ENCODE measurements at places on chromosomes 16 and 17. TPM values are rescaled to one million over a fixed set of nuclear protein-coding genes. Genes with fewer than 3 reads are reported as not detected.

NPIPA3 gene
- polyA plus RNA-seq, result 8.7 TPM

CCDC78 gene
- not detected for polyA plus RNA-seq

GAS2L2 gene
- not detected for polyA plus RNA-seq

ZG16B gene
- not detected for polyA plus RNA-seq

CNGB1 gene
- not detected for polyA plus RNA-seq

Data from Purkinje cell (primary cell).